ENCODE measurements at places on chromosomes 3 and 15. TPM values are rescaled to one million over a fixed set of nuclear protein-coding genes. Genes with fewer than 3 reads are reported as not detected.

GLDN gene
- total RNA-seq, result not detected

DNA sequence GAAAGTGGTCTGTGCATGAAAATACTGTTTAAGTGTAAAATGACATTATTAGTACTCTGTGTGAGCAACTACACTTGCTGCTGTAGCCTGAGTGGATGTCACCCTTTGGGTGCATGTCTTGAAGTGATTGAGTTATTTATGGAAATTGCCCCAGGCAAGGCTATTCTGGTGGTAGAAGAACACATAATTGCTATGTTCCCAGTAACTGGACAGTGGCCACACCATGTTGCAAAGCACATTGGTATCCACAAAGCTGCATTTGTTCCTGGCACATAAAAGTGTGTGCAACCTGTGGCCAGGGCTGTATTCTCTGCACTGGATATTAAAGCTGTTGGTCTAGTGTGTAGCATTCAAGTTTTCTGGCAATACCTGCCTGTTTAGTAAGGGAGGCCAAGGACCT, 23.8 kb downstream of the MTMR14 start:
- no peak for ATAC-seq

TIMP4 gene
- total RNA-seq, result not detected

DNA sequence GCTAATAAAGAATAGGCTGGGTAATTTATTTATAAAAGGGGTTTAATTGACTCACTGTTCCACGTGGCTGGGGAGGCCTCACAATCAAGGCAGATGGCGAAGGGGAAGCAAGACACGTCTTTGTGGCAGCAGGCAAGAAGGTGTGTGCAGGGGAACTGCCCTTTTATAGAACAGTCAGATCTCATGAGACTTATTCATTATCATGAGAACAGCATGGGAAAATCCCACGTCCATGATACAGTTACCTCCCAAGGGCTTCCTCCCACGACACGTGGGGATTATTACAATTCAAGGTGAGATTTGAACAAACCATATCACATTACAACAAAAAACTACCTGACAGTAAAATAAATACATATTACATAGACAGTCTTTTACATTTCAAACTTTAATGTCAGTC, 414.9 kb downstream of the NAALADL2 start:
- ATAC-seq, result no peak

DNA sequence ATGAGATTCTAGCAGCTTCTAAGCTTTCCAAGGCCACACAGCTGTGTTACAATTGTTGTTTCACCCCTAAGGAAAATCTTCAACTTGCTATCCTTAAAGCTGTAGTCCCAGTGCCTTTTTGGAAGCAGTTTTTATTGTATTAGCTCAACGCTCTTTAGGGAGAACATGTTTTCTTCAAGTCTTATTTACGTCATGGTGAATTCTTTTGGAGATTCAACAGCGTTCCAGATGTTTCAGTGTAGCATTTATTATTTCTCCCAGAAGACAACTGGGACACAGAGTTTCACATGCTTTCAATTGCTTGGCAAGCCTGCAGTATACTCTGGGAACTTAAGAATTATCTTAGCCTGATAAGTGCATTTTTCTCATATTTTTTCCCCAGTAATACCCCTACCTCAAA, 888.3 kb downstream of the PLOD2 start:
- ATAC-seq, result no peak

BNC1 gene
- total RNA-seq, result not detected

DNA sequence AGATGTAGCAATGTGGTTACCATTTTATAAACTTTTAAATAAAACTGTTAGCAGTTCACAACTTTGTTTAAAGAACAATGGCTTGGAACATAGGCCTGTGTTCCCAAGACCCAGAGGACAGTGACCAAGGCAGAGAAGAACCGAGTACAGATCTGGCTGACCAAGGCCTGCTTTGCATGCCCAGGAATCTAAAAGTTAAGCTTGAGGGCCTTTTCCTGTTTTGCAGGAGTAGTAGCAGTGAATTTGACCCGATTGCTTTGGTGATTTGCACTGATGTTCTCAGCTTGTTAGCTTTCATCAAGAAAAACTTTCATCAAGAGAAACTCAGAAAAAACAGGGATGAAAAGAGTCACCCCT, 9.9 kb downstream of the FILIP1L start:
- no peak for ATAC-seq

SPTSSB gene
- not detected for total RNA-seq

DNA sequence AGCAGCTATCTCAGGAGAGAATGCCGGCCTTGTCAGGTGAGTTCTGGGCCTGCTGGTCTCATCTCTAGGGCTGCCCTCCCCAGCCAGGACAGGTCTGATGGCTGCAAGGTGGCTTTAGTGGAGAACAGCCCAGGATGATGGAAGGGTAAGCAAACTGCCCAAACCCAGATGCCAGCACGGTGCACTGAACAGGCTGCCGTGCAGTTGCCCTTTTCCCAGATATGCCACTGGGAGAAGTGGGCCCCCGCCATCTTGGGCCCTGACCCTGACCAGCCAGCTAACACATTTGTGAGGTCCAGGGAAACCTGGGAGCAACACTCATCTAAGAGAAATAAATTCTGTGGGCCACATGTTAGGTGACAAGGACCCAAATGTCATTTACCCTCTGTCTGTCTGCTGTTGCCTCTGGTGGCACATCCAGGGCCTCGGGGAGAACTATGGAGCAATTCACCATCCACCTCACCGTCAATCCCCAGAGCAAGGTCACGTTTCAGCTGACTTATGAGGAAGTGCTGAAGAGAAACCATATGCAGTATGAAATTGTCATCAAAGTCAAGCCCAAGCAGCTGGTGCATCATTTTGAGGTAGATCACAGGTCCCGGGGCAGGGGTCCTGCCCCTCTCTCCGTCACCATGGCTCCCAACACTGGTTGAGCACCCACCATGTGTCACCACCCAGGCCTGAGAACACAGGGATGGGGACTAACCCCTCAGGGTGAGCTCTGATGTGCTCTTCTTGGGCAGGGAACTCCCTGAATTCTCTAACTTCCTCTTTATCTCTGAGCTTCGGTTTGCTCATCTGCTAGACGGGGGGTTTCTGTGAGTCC, 1.8 kb downstream of the ITIH1 start:
- ATAC-seq, result no peak

DNA sequence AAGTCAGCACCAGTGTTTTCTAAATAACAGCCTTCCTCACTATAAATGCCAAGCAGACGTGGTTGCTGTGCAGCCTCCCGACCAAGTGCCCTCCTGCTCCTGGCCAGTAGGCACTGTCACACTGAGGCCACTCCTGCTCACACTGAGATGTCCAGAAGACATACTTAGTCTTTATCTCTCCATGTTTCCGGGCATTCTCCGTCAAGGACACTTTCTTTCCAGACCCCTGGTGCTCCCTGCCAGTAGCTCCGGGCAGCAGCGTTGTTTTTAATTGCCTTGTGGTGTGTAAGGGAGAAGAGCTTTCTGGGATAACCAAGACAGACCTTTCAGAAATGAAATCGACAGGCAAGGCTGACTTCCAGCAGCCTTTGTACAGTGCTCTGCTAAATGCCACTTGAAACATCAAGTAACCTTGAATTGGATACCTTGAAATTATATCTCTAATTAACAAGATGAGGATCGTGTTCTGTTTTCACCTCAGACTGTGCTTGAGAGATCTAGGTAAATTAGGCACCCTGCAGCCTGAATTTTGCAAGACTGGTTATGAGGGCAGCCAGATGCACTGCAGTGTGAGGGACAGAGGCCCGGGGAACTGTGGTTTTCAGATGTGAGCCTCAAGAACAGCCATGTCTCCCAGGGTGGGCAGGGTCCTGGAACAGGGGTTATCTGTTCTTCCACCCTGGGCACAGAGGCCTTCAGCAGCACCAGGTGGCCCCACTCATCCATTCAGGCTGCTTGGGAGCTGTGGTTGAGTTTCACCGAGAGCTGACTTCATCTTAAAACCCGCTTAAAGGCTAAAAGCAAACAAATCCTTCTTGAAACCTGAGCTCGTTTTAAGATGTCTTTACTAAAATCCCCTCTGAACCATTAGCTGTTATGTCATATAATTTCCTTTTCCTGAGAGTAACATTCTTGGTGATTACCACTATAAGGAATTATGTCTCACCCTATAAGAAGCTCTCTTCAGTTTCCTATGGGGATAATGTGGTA, 105.5 kb upstream of the IL12A start:
- no peak for ATAC-seq

SLC22A14 gene
- total RNA-seq, result 0.11 TPM
